ENCODE measurements at places on chromosomes 13 and 19.

- DNase-seq: no peak
Measured at GRCh38 chr13:97639236-97639635, 205.3 kb downstream of the RAP2A start.

DNA sequence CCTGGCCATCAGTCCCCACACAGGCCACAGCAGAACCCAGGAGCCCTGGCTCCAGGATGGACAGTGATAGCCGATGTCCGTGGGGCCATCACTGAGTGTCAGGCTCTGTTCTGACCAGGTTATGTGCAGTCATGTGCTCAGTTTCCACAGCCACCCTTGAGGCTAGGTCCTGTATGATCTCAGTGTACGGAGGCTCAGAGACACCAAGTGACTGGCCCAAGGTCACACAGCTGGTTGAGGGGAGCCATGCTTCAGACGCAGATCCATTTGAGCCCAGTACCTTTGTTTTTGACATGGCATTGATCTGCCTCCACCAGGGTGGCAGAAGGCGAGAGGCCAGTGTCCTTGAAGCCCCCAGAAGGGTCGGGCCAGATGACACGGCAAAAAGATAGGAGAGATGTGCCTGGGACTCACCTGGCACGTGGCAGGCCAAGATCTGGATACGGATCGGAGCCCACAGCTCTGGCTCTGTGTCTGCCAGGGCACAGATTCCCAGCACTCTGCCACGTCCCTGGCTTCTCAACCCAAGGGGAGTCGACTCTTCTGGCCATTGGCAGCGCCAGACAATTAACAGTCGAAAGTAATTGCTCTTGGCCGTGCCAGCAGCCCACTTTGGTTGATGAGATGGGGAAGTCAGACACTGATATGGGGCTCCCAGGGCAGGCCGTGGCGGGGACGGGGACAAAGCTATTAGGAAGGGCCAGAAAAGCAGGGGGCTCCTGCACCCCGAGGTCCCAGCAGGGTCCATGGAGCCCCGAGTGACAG, 15.6 kb downstream of the EVI5L start:
- DNase-seq: no peak

GRCh38 chr13:49455007-49455398, 10.9 kb downstream of the SETDB2 start:
- DNase-seq: no peak

DNA sequence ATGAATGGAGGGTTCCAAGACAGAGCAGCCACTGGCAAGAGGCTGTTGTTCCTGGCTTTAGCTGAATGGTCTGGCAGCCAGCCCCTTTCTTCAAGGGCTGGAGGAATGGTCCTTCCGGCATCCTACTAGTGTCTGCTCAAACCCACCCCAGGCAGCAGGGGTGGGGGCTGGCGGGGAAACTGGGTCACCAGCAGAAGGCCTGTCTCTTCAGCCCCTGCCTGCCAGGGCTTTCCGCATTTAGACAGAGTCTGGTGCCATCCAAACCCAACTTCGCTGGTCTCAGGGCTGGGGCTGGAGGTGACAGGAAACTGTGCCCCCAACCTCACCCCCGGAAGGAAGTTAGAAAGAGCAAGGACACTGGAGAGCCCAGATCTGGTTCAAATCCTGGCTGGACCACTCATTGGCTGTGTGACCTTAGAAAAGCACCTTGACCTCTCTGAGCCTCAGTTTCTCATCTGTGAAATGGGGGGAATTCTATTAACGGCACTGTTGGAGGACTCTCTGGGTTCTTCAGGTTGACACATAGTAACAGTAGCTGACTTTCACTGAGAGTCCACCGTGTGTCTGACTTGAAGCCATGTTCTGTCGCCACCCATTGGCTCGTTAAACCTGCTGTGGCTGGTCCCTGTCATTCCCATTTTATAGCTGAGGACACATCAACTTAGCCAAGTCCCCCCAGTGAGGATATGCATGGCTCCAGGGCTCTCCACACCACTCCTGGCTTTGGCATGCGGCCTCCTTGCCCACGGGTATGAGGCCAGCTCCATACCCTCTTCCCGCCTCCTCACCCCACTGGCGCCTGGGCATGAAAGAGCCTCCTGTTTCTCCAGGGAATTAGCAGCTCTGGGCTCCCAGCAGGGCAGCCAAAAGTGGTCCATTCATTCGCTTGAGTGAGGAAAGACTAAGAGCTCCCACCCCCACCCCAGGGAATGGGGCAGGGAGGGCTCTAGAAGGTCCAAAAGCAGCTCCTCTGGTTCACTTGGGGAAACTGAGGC, 2.5 kb upstream of the NR2C2AP start:
- no peak for DNase-seq

DNA sequence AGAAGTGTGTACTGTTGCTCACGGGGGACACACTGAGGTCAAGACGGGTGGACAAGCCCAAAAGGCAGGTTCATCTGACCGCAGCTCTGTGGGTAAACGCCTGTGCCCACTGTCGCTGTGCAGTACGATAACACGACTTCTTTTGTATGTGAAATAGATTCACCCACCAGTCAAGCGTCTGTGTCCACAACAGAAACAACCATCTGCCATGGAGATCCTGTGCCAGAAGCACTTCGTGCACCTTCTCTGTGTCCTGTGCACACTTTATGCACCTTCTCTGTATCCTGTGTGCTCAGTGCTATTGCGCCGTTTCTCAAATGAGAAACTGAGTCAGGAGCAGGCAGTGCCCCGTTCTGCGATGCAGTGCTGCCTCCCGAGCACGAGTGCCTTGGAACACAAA, 138.9 kb downstream of the ATP11A start:
- no peak for DNase-seq

- DNase-seq: no peak
Measured at GRCh38 chr19:32224371-32225244, 120.8 kb upstream of the ZNF507 start.

GRCh38 chr19:4576016-4576933, 16.8 kb upstream of the SEMA6B start:
- DNase-seq: no peak

- DNase-seq: no peak
Measured at GRCh38 chr13:36089130-36089647, 42.0 kb downstream of the DCLK1 start.

GRCh38 chr13:23510979-23511735, 59.1 kb upstream of the TNFRSF19 start:
- DNase-seq: peak; percentile 95

DNA sequence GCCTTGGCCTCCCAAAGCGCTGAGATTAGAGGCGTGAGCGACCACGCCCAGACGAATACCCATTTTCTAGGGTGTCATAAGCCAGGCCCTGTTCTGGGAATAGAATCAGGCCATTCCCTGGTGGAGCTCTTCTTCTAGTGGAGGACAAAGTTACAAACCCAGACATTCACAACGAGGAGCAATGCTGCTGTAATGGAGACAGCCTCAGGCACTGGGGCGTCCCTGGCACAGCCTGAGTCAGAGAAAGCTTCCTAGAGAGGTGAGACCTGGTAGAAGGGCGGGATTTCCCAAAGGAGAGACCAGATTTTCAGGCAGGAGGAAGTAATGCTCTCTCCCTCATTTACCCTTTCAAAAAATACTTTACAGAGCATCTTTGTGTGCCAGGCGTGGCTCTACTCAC, 12.7 kb downstream of the PRKCG start:
- no peak for DNase-seq

- DNase-seq: no peak
Measured at GRCh38 chr19:13318190-13318589, 168.0 kb downstream of the IER2 start.

GRCh38 chr19:6802336-6803035, 30.0 kb downstream of the VAV1 start:
- DNase-seq: no peak

GRCh38 chr19:8071912-8072311, 19.4 kb downstream of the CCL25 start:
- no peak for DNase-seq

DNA sequence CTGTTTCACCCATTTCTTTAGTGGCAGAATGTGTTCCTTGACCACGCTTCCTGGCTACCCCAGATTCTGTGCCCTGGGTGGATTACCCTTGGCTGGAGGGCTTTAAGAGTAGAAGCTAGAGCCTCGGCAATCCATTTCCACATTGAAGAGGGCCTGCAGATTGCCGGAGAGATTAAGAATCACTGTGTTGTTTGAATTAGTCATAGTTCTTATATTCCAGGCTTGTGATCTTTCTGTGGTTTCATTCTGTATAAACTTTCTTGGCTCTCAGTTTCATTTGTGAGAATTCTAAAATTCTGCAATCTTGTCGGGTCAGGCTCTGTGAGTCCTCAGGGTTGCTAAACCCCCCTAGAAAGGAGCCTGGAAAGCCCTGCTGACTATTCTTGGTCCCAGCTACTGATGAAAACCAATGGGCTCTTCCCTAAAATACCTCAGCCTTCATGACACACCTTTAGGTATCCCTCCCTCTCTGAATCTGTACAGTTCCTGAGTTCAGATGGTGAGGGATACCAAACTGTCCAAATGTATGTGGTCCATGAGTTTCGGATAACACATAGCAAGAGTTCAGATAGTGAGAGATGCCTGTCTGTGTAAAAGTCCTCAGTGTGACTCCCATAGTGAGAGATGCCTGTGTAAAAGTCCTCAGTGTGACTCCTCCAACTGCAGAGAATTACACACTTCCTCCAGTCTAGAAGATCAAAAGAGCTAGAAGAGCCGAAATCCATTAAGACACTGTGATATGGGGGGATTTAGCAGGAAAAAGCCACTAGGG, 4.3 kb downstream of the PHF11 start:
- DNase-seq: no peak

- DNase-seq: peak; percentile 27
Measured at GRCh38 chr19:30682999-30683536, 310.9 kb downstream of the ZNF536 start.

GRCh38 chr13:23477101-23477500, 43.6 kb upstream of the SACS start:
- DNase-seq: no peak

DNA sequence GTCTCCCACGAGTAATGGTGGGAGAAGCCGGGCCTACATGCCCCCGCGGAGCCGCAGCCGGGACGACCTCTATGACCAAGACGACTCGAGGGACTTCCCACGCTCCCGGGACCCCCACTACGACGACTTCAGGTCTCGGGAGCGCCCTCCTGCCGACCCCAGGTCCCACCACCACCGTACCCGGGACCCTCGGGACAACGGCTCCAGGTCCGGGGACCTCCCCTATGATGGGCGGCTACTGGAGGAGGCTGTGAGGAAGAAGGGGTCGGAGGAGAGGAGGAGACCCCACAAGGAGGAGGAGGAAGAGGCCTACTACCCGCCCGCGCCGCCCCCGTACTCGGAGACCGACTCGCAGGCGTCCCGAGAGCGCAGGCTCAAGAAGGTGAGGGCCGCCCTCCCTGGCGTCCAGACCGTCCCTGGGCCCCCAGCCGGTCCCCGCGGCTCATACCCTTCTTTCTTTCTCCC, 1.4 kb upstream of the USF2 start:
- DNase-seq: no peak

- no peak for DNase-seq
Measured at GRCh38 chr13:75492389-75492788, 10.4 kb upstream of the TBC1D4 start.

DNA sequence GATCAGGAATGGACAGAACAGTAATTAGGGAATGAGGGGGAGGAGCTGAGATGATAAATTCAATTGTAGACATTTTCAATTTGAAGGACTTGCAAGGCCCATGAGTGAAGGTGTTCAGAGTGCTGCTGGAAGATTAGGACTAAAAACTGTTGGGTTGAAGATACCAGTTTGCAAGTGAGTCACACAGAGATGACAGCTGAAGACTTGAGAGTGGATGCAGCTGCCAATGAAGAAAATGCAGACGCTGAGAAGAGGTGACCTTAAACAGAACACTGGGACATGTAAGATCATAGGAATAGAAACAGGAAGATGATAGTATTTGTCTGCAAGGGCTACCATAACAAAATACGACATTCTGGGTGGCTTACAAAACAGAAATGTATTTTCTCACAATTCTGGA, 1716.5 kb upstream of the SLC10A2 start:
- no peak for DNase-seq

- peak; percentile 64 for DNase-seq
Measured at GRCh38 chr13:25085125-25085742, 10.7 kb upstream of the PABPC3 start.

DNA sequence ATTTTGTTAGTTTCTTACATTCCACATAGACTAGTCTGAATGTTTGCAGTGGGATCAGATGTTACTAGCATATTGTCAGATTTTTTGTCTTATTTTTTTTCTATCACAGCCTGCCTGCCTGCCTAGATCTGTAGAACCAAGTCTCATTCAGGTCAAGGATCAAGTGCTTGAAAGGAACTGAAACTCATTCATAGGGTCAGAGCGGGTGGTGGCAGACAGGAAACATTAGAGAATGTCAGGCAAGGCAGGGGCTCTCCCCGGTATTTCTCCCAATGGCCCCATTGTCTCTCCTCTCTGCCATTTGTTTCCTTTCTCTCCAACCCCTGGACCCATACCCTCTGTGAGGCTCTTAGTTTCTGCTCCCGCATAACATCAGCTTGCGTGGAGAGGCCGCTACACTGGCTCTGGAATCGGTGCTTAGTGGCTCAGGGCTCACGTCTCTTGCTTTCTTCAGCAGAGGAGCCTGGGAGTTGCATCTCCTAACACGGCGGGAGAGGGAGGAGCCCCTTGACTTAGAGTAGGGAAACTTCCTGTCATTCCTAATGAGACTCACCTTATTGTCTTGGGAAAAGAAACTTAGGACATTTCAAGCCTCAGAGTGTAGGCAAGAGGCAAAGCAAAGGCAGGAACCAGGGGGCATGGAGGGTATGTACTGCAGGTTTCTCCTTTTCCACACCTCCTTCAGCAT, 35.6 kb upstream of the SPATA13 start:
- no peak for DNase-seq

DNA sequence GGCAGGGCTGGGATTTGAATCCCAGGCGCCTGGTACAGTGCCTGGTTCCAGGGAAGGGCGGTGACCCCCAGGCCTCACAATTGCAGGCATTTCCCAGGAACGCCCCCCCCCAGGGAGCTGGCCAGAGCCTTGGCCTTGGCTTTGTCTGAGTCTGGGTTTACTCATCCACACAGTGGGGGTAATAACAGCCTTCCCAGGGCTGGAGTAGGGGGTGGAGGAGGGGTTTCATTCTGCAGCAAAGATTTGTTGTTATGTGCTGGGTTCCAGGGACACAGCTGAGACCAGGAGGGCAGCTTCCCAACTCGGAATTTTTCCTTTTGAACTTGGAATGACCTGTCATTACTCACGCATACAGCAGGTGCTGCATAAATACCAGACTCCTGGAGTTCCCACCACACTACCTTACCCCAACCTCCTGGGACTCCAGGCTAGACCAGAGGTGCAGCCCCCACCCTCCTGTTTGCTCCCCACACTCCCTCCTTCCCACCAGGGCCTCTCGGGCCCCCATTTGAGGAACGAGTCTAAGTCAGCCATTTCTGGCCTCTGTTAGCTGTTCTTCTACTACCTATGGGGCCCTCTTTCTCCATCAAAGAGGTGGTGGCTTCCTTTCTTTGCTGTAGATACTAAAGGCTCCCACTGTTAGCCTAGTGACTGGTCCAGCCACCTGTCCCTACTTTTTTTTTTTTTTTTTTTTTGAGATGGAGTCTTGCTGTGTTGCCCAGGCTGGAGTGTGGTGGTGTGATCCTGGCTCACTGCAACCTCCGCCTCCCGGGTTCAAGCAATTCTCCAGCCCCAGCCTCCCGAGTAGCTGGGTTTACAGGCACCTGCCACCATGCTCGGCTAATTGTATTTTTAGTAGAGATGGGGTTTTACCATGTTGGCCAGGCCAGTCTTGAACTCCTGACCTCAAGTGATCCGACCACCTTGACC, 1.6 kb upstream of the ADAMTS10 start:
- no peak for DNase-seq

- no peak for DNase-seq
Measured at GRCh38 chr19:10166046-10166445, 28.7 kb downstream of the DNMT1 start.

- DNase-seq: no peak
Measured at GRCh38 chr19:7661744-7662538, 6.9 kb upstream of the RETN start.

GRCh38 chr13:94858856-94859255, 146.5 kb upstream of the SOX21 start:
- DNase-seq: no peak

Data from NCI-H524 treated with DMSO at 0.1 percent for 48 hours (cell line).